Fibroblast of upper back skin (primary cell): ENCODE measurements at places on chromosomes 16 and 17.

- no peak for DNase-seq
These were observed 67.7 kb downstream of the TBX4 start for GRCh38 chr17:61519754-61520440.

DNA sequence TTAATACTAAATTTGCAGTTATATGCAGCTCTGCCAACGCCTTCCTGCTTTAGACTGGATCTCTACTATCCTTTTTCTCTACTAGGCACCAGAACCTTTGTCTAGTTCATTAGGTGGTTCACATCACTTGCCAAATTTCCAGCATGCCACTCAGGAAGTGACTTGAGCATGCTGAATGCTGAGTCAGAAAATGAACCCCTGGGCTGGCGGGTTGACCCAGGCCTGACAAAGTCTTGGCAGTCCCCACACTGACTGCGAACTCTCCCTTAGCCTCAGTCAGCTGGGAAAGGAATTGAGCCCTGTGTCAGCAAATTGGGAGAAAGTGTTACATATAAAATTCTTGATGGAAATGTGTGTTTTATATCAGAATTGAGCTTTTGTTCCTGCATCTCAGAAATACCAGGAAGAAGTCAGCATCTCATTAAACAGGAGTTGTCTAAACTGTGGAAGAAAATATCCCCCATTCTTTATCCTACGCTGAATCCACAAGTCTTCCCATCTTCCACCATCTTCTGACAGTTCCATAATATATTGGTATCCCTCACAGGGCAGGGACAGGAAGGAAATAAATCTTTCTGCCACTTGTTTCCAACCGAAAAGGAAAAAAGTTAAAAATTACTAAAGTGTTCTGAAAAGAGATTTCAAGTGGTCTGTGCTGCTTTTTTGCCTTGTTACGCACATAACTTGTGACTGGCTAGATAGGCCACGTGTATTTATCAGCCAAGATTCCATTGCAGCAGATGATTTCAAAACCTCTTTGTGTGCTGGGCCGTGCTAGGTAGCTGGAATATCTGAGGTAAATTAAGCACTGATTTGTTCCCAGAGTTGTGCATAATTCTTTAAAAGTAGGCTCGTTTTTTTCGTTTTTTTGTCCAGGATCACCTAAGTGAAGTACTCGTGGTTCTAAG lies 16.7 kb upstream of the SLC12A3 start:
- peak; percentile 69 for DNase-seq

DNA sequence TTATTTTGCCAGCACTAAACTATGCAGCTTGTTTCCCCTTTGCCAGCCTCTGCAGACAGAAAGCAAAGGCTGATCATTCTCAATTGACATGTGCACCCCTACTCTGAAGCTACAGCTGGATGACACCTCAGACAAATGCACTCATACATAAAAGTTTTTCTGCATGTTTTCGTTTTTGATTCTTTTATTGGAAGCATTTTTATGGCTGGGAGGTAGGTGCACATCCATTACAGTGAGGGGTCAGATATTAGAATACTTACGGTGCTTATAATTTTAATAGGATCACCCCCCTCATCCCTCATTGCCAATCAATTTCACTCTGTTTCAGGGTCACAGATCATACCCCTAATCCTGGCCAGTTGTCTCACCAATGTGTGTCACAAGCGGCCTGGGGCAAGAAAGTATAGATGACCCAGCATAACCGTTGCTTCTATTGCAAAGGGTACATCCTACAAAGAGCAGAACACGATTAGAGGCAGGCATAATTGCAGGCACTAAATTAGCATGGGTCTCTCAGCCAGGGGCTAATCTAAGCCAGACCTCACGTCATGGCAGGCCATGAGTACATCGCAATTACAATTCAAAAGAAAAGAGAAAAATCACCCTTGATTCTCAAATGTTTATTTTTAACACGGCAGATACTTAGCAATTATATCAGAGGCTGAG lies 89.5 kb upstream of the SOX9 start:
- no peak for DNase-seq

- no peak for DNase-seq
These were observed 5.6 kb downstream of the FMNL1 start for GRCh38 chr17:45227101-45227925.

GRCh38 chr17:36850790-36851189 lies 86.5 kb upstream of the LHX1 start:
- DNase-seq = peak; percentile 75

DNA sequence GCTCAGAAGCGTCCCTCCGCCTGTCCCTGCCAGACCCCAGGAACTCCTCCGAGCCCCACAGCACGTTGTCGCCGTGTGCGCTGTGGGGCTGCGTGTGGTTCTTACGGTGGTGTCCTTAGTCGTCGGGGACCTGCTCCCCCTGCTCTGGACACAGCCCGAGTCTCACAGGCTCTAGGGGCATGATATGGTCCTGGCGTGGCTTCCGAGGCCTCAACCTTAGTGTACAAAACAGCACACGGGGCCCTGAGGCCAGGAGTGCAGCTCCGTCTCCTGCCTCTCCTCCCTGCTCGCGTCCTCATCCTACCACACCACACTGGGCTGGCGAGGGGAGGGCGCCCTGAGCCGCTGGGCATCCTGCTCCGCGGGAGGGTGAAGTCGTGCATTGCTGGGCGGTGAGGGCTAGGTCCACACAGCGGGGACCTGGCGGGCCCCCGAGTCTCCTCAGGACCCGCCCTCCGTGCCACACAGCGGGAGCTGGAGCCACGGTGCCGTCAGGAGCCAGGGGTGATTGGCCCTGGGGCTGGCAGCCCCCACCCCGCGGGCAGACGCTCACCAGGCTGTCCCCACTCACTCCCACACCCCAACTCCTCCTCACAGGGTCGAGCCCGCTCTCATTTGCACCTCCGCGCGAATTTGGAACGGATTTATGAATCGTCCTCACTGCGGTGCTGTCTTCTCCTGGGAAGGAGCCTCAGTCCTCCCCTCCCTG lies 1.2 kb upstream of the MAFG start:
- no peak for DNase-seq

DNA sequence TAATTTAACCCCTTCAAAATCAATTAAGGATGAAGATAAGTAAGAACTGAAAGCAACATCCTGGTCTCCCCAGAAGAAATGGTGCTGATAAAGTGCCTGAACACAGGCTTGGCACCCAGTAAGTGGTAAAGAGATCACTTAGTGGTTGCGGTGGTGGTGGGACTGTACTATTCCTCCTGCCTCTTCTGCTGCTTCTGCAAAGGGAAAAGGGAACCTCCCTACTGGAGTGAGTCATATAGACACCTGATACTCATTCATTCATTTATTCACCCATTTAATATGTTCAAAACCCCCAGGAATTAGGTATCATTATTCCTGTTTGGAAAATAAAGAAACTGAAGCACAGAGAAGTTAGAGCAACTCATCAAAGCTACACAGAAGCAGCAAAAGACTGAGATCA lies 60.6 kb downstream of the CDYL2 start:
- DNase-seq = no peak

- DNase-seq = peak; percentile 68
These were observed 2.9 kb upstream of the BCL6B start for GRCh38 chr17:7019839-7020519.

- peak; percentile 83 for DNase-seq
These were observed 11.6 kb upstream of the ZNF689 start for GRCh38 chr16:30621765-30622164.

DNA sequence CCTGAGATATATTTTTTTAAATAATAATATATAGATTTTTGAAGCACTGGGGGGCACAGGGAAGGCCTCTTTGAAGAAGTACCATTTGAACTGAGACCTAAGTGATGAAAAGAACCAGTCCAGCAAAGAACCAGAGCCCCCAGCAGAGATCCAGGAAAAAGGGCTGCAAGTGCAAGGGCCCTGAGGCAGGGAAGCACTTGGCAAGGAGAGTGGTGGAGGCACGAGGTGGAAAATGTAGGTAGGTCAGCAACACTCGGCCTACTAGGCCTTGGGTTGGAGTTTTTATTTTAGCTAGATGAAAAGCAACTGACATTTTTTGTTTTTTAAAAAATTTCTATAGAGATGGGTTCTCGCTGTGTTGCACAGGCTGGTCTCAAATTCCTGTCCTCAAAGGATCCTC lies 1.6 kb upstream of the CD19 start:
- no peak for DNase-seq

DNA sequence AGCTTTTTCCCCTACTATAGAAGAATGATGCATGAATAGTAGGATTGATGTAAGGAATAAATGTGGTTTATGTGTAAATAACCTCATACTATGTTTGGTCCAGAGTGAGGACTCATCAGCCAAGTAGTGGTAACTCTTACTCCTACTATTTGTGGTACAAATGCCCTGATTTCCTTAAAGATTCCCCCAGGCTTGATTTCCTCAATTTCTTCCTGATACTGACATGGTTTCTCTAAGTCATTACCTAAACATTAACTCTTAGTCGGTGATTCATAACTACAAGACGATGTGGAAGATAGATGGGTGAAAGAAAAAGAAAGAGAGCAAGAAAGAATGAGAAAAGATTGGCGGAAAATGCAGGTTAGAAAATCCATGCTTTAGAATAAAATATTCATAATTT lies 17.2 kb upstream of the MYOCD start:
- DNase-seq = no peak

- no peak for DNase-seq
These were observed 150.1 kb downstream of the ITFG1 start for GRCh38 chr16:47310792-47311211.

GRCh38 chr17:9468532-9468931 lies 107.1 kb downstream of the STX8 start:
- DNase-seq = no peak

DNA sequence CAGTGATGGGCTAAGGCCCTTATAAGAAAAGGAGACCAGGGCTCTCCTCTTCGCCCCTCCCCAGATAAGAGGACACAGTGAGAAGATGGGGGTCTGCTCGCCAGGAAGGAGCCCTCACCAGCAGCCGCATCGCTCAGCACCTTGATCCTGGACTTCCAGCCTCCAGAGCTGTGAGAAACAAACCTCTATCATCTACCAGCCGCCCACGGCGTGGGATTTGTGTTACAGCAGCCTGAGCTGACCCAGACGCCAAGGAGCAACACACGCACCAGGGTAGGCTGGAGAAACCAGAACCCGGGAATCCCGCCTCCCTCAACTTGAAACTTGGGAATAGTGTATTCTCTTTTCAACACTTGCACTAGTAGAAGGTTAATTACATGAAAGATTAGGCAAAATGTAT lies 4.2 kb upstream of the ZG16B start:
- no peak for DNase-seq

GRCh38 chr16:24736758-24737157 lies 7.3 kb downstream of the TNRC6A start:
- no peak for DNase-seq

DNA sequence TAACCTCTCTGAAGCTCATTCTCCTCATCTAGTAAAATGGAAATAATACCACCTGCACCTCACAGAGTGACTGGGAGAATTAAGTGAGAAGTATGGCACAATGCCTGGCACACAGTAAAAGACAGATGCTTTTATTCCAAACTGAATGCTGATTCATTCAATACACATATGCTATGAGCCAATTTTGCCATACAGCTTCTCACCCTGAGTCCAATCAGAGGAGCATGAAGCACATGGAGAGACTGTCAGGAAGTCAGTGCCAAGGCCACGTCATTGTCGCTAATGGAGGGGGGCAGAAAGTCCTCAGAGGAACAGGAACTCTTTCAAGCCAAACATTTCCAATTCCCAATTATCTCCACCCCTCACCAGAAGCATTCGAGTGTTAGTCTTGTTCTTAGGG lies 11.6 kb downstream of the MKS1 start:
- DNase-seq = no peak

- no peak for DNase-seq
These were observed 29.9 kb upstream of the TOM1L1 start for GRCh38 chr17:54870671-54871175.

GRCh38 chr16:11051430-11051829 lies 107.1 kb downstream of the CLEC16A start:
- no peak for DNase-seq

- no peak for DNase-seq
These were observed 351.7 kb downstream of the FOXL1 start for GRCh38 chr16:86930001-86930400.

GRCh38 chr16:63497408-63497807 lies 1461.2 kb upstream of the CDH8 start:
- no peak for DNase-seq

DNA sequence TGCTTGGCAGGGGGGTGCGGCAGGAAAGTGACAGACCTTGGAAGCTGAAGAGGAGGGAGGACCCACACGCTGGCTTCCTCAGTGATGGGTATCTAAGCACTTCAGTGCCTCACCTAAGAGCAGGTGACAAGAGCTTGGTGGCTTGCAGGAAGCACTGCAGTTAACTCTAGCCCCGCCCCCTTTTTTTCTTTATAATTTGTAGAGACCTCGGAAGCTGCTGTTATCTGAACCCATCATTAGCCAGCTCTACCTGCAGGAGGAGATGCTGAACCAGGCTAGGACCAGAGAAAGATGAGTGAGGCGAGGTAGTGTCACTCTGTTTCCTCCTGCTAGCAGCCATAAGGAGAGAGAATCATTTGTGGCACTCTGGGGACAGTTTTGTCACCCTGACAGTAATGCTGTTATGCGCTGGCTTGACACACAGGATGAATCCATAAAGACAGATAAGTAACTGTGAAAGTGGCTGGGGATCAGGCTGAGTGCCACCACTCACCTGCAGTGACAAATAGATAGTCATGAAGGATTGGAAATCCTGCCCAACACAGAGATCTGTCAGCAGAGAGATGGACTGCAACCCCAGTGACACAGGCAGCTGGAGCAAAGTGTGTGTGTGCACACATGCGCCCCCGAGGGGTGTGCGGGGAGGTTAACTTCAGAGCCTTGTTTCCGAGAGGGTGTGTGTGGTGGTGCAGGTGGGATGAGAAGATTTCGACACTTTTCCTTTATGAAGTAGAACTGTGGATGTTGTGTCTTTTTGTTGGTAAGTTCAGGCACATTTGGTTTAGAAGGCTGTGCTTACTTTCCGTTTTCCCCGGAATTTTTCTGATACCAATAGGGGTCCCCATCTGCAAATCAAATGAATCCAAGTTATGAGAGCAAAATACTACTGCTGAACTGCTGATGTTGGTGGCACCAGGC lies 224.0 kb downstream of the IRX3 start:
- no peak for DNase-seq

DNA sequence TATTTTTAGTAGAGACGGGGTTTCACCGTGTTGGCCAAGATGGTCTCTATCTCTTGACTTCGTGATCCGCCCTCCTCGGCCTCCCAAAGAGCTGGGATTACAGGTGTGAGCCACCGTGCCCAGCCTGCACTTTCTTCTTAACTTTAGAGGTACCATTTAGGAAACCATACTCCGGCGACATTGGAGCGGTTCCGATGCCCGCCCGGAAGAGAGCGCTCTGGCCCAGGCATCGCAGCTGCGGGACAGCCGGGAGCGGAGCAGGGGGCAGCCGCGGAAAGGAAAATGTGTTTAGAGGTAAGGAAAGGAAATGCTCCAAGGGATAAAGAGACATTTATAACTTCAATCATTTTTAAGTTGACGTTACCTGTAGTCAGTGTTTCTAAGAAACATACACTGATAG lies 6.0 kb upstream of the HS3ST3B1 start:
- no peak for DNase-seq

- peak; percentile 35 for DNase-seq
These were observed 9.9 kb upstream of the GUCY2D start for GRCh38 chr17:7992516-7992915.

GRCh38 chr17:2335726-2336214 lies 487 bp downstream of the TSR1 start:
- peak; percentile 37 for DNase-seq

- no peak for DNase-seq
These were observed 9.5 kb downstream of the TAX1BP3 start for GRCh38 chr17:3658784-3659449.
